ENCODE measurements at places on chromosomes 1 and 21.

DNA sequence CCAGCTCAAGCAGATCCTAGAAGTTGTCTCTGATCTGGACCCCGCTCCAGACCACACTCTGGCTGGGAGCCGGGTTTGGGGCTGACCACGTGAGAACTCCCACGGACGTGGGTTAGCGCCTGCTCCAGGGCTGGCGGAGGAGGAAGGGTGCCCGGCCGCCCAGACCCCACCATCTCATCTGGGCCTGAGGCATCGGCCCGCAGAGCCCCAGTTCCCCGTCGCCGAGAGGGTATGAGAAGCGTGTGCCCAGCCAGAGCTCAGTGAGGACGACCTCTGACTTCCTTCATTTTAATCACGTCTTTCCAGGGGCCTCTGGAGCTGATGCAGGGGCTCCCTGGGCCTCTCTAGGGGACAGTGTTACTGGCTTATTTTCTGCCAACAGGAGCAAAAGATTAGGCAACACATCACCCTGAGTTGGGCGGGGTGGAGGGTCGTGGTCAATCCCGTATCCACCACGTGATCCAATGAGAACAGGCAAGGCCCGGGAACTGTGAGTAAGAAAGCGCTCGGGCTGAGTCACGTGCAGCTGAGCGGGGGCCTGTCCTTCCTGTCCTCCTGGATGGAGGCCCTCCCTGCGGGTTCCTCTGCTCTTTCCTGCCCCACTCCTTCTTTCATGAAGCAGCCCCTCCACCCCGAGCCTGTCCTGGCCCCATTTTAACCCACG lies 81.1 kb downstream of the SIK1 start:
- DNase-seq = no peak

- DNase-seq = no peak
Measured at GRCh38 chr1:162364498-162364897, 12.2 kb downstream of the SPATA46 start.

DNA sequence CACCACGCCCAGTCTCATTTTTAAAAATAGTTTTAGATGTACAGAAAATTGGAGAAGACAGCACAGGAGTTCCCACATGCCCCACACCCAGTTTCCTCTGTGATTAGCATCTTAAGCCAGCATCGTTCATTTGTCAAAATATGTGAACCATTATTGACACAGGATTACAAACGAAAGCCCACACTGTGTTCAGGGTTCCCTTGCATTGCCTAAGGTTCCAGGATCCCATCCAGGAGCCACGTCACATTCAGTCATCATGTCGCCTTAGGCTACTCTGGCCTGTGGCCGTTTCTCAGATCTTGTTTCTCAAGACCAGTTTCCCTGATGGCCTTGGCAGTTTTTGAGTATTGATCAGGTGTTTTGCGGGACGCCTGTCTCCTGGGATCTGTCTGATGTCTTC lies 34.7 kb upstream of the TNFRSF1B start:
- no peak for DNase-seq

DNA sequence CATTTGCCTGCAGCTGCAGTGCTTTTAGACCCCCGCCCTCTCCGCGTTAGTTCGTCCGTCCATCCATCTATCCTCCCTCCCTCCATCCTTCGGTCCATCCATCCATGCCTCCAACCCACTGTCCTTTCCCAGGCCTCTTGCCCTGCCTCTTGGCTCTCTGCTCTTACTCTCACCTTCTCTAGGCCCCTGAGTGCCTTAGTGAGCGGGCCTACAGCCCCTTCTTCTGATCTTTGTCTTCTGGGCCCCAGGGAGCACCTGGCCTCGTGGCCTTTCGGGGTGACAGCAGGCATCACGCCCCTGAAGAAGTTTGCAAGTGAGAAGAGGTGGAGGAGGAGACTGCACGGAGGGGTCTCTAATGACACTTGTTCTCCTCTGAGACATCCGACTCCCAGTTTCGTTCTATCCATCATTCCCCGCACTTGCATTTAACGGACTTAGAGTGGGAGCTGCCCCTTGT lies 842 bp downstream of the ATXN7L2 start:
- no peak for DNase-seq

DNA sequence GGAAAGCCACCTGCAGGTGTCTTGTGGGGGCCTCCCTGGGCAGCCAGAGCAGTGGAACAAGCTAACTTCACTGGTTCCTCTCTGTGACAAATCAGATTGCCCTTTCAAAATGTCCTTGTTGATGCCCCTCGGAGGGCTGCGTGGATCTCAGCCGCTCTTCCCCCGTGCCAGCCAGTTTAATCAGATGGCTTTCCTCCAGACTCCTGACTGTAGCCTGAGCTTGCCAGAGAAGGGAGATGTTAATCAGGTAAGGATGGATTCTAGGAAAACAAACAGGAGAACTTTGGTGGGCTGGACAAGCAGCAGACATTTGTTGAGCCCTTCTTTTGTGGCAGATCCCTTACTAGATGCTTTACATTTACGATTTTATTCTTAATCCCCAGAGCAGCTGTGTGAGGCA lies 88.2 kb downstream of the DMRTA2 start:
- no peak for DNase-seq

GRCh38 chr1:54813485-54814125 lies 12.5 kb upstream of the TTC22 start:
- DNase-seq = no peak

GRCh38 chr1:162988869-162989268 lies 80.3 kb upstream of the RGS4 start:
- no peak for DNase-seq

- DNase-seq = no peak
Measured at GRCh38 chr1:38727684-38728584, 131.6 kb downstream of the RRAGC start.

DNA sequence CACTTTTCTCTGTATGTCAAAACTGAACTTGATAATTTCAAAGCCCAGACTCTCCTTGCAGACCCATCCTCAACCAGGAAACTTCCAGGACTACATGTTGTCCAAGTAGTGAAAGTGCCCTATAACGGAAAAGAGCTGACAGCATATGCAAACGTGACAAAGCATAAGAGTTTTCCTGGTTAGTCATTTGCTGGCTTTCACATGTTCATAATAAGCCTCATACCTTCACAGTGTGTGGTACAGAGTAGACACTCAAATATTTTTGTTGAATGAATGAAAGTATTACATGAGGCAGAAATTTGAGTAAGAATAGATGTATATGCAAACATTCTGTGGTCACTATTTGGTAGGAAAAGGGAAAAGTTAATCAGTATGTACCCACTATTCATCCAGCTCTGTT lies 473.3 kb downstream of the MRPL39 start:
- DNase-seq = no peak

Data from Jurkat, Clone E6-1 (cell line).